C1 segment of cervical spinal cord (tissue), 14 donors: ENCODE measurements at places on chromosomes 1 and 21.

DNA sequence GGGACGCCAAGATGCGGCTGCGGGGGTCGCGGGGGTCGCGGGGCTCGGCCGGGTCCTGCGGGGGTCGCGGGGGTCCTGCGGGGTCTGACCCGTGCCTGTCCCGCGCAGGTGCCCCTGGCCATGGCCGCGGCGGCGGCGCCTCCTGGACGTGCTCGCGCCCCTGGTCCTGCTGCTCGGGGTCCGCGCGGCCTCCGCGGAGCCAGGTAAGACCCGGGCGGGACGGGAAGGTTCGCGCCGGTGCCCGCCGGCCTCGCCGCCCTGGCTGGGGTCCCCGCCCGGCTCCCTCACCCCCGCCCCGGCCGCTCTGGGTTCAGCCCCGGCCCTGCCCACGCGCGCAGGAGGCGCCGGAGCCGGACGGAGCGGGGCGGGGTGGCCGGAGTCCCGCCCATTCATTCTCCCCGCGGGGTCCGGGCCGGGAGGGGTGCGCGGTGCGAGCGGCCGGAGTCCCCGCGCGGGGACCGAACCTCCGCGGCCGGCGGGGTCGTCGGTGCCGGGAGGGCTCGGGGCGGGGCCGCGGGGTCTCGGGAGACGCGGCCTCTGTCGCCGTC lies 380 bp downstream of the COL18A1 start:
- DNase-seq = no peak

- DNase-seq = no peak
Observed at GRCh38 chr1:97007840-97008604, 286.4 kb downstream of the PTBP2 start.

DNA sequence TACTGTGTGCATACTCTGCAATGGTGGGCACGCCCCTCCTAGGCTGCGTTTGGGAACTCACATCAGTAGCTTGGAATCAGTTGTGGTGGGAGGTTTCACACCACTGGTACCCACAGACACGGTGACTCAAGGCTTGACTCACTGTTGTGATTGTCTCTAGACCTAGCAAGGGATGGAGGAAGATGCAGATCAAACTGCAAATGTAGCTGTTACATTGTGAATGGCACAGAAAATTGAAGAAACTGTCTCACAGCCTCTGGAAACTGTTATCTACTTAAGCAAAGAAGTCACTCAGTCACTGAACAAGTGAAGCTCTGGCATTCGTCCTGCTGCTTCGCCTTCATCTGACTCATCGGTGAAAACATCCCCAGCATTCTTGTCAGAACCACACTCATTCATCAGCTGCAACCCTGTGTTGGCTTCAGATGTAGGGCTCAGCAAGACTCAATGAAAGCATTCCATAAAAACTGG lies 59.5 kb downstream of the POFUT2 start:
- no peak for DNase-seq

DNA sequence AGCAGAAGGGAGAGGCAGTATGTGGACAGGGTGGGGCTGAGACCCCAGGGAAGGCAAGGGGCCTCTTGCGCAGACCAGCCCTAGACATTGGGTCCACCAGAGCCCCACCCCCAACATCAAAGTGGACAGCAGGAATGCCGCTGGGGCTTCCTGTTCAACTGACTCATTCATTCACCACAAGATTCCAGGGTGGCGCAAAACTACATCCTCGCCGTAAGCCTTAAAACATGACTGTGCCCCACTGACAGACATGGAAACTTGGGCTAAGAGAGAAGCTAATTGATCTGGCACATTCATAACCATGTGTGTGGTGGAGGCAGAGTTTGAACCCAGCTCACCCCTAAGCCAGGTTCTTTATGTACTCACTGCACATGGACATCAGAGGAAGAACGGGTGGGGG lies 14.0 kb downstream of the COL16A1 start:
- DNase-seq = no peak

GRCh38 chr1:9871707-9872425 lies 38.2 kb downstream of the CTNNBIP1 start:
- no peak for DNase-seq

DNA sequence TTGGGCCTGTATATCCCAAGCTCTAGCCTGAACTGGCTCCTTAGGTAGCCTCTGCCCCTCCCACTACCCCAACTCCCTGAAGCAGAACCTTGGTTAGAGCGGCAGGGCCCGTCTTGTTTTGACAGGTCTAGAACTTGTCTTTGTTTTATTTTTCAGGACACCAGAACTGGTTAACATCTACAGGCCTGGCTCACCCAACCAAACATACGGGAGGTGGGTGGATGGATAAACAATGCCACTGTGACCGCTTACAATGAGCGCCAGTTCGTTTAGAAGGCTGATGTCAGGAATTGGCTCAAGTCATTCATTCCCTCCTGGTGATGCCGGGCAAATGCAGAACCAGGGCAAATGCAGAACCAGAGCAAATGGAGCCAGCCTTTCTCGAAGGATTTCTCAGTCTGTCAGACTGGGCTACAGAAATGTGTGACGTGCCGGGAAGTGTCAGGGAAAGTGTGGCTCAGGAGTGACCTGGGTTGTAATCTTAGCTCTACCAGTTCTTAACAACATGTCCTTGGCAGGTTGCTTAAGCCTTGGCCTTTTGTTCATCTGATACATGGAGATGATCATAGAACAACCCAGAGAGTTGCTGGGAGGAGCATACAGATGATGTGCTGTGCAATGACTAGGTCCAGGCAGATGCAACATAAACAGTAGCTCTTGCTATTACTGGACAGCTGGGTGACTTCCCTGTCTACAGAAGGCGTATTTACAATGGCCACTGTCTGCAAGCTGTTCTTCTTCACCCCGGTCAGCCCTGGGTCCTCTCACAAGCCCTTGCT lies 30.5 kb upstream of the BTG2 start:
- peak; percentile 72 for DNase-seq

- no peak for DNase-seq
Observed at GRCh38 chr21:35525443-35525842, 476.3 kb upstream of the RUNX1 start.

GRCh38 chr1:64886877-64887276 lies 79.5 kb downstream of the JAK1 start:
- no peak for DNase-seq

DNA sequence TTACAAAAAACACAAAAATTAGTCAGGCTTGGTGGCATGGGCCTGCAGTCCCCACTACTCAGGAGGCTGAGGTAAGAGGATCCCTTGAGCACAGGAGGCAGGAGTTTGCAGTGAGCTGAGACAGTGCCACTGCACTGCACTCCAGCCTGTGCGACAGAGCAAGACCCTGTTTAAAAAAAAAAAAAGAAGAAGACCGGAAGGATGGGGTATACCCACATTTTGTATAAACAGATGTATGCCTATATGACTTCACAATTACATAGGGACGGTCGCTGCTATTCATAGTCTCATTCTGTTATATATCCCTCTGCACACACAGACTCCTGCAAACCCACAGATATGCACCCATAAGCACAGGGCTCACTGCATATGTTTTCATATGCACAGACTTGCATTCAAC lies 12.7 kb downstream of the LCK start:
- DNase-seq = no peak

DNA sequence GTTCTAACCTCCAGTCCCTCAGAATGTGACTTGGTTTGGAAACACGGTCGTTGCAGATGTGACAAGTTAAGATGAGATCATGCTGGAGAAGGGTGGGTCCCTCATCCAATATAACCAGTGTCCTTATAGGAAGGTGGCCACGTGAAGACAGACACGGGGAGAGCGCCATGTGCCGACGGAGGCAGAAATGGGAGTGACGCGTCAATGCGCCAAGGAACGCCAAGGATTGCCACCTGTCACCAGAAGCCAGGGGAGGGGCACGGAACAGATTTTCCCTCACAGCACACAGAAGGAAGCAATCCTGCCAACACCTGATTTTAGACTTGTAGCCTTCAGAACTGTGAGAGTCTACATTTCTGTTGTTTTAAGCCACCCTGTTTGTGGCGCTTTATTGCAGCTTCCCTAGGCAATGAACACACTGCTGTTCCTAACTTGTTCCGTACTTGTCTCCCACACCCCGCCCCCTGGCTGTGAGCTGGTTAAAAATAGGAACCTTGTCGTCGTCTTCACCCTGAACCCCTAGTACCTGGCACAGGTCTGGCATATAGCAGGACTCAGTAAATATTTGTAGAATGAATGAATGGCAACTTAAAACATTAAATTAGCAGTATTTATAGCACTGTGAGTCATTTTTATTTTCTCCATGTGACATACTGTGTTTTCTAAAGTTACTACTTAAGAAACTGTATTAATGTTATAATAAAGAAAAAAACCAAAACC lies 14.2 kb downstream of the RIMS3 start:
- DNase-seq = no peak

DNA sequence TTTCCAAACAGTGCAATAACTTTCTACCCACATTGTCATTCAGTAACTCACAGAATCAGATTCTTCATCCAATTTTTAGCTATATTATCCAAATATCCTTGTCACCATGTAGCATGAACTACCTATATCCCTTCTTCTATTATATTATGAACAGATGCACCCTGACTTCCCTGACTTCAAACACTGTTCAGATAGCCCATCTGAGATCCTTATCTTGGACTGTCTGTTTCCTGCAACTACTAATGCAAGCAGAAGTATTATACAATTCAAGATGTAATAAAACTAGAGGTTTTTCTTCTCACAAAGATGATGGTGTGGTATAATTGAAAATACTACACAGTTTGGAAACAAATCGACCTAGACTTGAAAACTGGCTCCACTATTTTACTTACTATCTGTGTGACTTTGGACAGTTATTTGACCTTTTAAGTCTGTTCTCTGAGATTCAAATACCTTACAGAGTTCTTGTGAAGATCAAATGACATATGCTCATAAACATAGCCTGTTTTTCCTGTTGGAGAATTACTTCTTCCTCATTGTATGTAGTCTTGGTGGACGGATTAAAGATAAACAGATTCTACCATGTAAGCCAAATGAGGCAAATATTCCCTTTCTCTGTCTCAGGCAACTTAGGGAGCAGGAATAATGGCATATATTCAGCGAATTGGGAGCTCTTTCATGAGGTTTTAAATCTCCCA lies 407.9 kb upstream of the ZRANB2 start:
- no peak for DNase-seq

- no peak for DNase-seq
Observed at GRCh38 chr1:197092491-197093023, 25.5 kb upstream of the F13B start.

- DNase-seq = no peak
Observed at GRCh38 chr1:223074445-223075300, 68.4 kb downstream of the TLR5 start.

- no peak for DNase-seq
Observed at GRCh38 chr1:6858596-6858995, 73.3 kb downstream of the CAMTA1 start.

- no peak for DNase-seq
Observed at GRCh38 chr1:61709908-61710289, 15.0 kb downstream of the TM2D1 start.

GRCh38 chr1:175885326-175885725 lies 141.9 kb upstream of the TNR start:
- DNase-seq = no peak

DNA sequence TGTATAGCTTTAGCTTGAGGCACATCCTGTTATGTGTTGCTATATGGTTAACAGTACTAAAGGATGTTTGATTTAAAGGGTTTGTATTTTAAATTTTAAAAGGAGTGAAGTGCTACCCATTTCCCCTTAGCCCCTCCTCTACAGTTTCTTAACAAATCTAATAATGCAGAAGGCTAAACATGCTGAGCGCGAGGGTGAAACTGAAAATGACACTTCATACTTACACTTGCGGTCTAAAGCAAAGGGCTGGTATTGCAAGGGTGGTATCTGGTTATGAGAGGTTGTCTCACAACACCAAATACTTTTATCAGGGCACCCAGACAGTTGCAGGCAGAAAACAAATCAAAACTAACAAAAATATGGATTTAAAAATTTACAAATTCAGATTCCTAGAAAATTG lies 172.3 kb downstream of the SIPA1L2 start:
- no peak for DNase-seq

GRCh38 chr1:157240495-157241184 lies 102.4 kb upstream of the ETV3 start:
- DNase-seq = no peak

GRCh38 chr1:37423810-37424209 lies 50.6 kb upstream of the ZC3H12A start:
- no peak for DNase-seq

- DNase-seq = no peak
Observed at GRCh38 chr1:155379631-155380090, 59.0 kb downstream of the RUSC1 start.

DNA sequence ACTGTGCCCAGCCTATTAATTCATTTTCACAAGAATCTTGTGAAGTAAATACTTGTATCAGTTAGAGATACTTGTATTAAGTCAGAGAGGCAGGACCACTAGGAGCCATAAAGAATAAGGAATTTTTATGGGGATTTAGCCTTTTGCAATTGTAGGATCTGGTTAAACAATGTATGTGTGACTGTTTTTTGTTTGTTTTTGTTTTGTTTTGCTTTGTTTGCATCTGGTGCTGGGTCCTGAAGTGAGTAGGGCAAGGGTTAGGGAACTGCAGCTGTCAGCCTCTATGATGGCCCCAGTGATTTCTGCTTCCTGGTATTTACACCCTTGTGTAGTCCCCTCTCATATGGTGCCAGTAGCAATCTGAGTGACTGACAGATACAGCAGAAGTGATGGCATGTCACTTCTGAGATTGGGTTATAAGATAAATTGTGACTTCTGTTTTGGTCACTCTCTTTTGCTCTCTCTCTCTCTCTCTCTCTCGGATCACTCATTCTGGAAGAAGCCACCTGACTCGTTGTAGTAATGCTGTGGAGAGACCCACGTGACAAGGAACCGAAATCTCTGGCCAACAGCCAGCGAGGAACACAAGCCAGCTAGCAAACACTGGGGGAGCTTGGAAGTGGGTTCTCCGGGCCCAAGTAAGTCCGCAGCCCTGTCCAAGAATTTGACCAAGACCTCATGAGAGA lies 96.2 kb upstream of the MARK1 start:
- DNase-seq = no peak
